Astrocyte (in vitro differentiated cells and primary cell): ENCODE measurements at places on chromosomes 2 and 18. TPM values are rescaled to one million over a fixed set of nuclear protein-coding genes. Genes with fewer than 3 reads are reported as not detected.

Gene CRYGA
- not detected in 2 replicates for total RNA-seq

Gene MATN3
- total RNA-seq = 11.4 and 13.3 TPM in 2 replicates

Gene ALPG
- 0.19 and 0.27 TPM in 2 replicates for total RNA-seq

GRCh38 chr2:100765481-100765880 is 54.5 kb upstream of the NPAS2 start:
- DNase-seq = no peak
- no peak overlapping the region for H3K27ac ChIP-seq
- peaks cover 22% of the 10 kb centered on the region for H3K4me1 ChIP-seq
- no peaks in the 10 kb centered on the region for H3K27me3 ChIP-seq
- H3K4me3 ChIP-seq = no peak overlapping the region
- H3K36me3 ChIP-seq = no peaks in the 10 kb centered on the region

Gene MPV17
- total RNA-seq = 54.0 and 55.7 TPM in 2 replicates

Gene ZC3H6
- 3.9 and 7.4 TPM in 2 replicates for total RNA-seq

- H3K36me3 ChIP-seq = no peaks in the 10 kb centered on the region
- H3K27me3 ChIP-seq = no peaks in the 10 kb centered on the region
- H3K27ac ChIP-seq = no peak overlapping the region
- no peak overlapping the region for H3K4me3 ChIP-seq
- peak; percentile 77 for DNase-seq
- H3K4me1 ChIP-seq = no peaks in the 10 kb centered on the region
Measured at GRCh38 chr18:36402765-36403396, 105.4 kb downstream of the FHOD3 start.

DNA sequence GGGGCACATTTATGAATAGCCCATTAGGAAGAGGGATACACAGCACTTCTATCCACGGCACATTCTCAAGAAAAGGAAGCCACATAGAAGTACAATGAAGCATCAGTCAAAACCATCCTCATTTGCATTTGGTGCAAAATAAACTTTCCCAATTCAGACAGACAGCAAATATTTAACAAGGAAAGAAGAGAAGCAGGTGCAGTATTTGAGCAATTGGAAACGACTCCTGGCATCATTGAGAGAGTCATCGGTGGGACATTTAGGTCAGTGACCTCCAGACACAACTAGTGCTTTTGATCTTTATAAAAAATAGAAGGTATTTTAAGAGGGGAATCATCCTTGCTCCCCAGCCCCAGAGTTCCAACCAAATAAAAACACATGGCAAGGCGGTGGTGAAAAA is 118.0 kb downstream of the MREG start:
- no peaks in the 10 kb centered on the region for H3K4me1 ChIP-seq
- H3K27ac ChIP-seq = no peak overlapping the region
- H3K36me3 ChIP-seq = no peaks in the 10 kb centered on the region

GRCh38 chr2:102226171-102226570 is 39.3 kb downstream of the IL1RL2 start:
- no peak overlapping the region for H3K4me3 ChIP-seq
- no peaks in the 10 kb centered on the region for H3K27me3 ChIP-seq
- H3K36me3 ChIP-seq = no peaks in the 10 kb centered on the region
- DNase-seq = no peak

- H3K4me1 ChIP-seq = no peaks in the 10 kb centered on the region
- no peak overlapping the region for H3K4me3 ChIP-seq
- no peaks in the 10 kb centered on the region for H3K27me3 ChIP-seq
- DNase-seq = no peak
Measured at GRCh38 chr2:2574401-2575180, 243.5 kb upstream of the MYT1L start.

Gene IL1RL2
- 0.43 TPM in 1 of 2 replicates, not detected in the other for total RNA-seq

Gene TFCP2L1
- total RNA-seq = 0.05 TPM in 1 of 2 replicates, not detected in the other

Gene PCBP1
- 194 and 205 TPM in 2 replicates for total RNA-seq

GRCh38 chr18:63140038-63140450 is 179.5 kb downstream of the BCL2 start:
- no peaks in the 10 kb centered on the region for H3K4me1 ChIP-seq
- H3K27me3 ChIP-seq = peaks cover 4% of the 10 kb centered on the region
- H3K4me3 ChIP-seq = no peak overlapping the region
- no peak overlapping the region for H3K27ac ChIP-seq
- DNase-seq = no peak
- no peaks in the 10 kb centered on the region for H3K36me3 ChIP-seq

GRCh38 chr18:63138436-63139340 is 180.9 kb downstream of the BCL2 start:
- H3K4me3 ChIP-seq = no peak overlapping the region
- H3K36me3 ChIP-seq = no peaks in the 10 kb centered on the region
- DNase-seq = no peak
- H3K4me1 ChIP-seq = no peaks in the 10 kb centered on the region
- no peak overlapping the region for H3K27ac ChIP-seq

GRCh38 chr2:167134381-167135072 is 246.2 kb downstream of the XIRP2 start:
- no peaks in the 10 kb centered on the region for H3K36me3 ChIP-seq
- peaks cover 14% of the 10 kb centered on the region for H3K4me1 ChIP-seq
- H3K4me3 ChIP-seq = no peak overlapping the region
- no peaks in the 10 kb centered on the region for H3K27me3 ChIP-seq

DNA sequence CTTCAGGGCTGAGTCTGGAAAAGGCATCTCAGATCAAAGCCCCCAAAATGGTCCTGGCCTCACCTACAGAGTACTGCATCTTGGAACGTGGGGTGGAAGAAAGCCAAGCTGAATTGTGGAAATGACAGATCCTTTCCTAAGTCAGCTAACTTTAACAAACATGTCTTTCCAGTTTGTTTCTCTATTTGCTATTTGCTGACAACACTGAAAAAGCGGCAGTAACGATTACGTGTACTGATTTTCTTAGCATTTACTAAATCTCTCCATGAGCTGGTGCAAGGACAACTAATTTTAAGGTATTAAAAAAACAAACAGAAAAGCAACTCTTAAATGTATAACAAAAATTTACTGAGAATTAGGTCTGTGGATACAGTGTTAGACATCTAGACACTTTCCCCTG is 1.1 kb downstream of the HIBCH start:
- H3K27me3 ChIP-seq = no peaks in the 10 kb centered on the region
- peak overlapping the region; percentile 98 for H3K4me3 ChIP-seq
- H3K4me1 ChIP-seq = peaks cover 10% of the 10 kb centered on the region

DNA sequence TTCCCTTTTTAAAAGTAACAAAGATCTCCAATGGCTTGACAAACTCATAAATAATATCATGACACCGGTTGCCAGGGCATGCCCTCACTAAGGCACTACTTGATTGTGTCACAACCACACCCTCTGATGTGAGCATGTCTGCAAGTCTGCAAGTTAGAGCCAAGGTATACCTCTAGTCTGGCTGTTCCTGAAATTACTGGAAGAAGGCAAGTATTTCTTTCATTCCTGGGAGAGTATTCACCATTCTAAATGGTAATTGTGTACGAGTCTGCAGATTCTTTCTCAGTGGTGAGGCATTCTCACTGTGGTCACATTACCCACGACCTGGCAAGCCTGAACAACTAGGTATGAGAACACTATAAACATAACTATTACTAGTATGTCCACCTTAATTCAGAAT is 25.7 kb upstream of the RNU4ATAC start:
- H3K27me3 ChIP-seq = no peaks in the 10 kb centered on the region
- no peak overlapping the region for H3K4me3 ChIP-seq
- H3K4me1 ChIP-seq = peaks cover 44% of the 10 kb centered on the region
- peak; percentile 99 for DNase-seq

DNA sequence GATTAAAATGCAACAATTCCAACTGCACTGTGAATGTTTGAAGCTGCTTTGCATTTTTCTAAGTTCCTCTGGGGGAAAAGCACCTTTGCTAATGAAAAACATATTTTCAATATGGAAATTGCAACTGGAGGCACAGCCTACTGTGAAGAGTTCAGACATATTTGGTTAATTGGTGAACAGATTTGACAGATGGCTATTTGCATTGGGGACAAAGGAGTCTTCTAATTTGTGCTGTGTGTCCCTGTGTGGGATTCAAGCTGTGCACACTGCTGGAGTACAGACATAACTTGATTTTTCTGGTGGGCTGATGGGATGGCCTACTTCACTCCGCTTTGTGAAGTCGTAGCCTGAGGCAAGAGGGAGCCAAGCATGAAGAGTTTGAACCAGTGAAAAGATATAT is 40.7 kb upstream of the ARHGAP25 start:
- no peak overlapping the region for H3K4me3 ChIP-seq
- H3K27me3 ChIP-seq = peaks cover 2% of the 10 kb centered on the region
- no peak overlapping the region for H3K27ac ChIP-seq
- no peaks in the 10 kb centered on the region for H3K4me1 ChIP-seq
- DNase-seq = no peak

DNA sequence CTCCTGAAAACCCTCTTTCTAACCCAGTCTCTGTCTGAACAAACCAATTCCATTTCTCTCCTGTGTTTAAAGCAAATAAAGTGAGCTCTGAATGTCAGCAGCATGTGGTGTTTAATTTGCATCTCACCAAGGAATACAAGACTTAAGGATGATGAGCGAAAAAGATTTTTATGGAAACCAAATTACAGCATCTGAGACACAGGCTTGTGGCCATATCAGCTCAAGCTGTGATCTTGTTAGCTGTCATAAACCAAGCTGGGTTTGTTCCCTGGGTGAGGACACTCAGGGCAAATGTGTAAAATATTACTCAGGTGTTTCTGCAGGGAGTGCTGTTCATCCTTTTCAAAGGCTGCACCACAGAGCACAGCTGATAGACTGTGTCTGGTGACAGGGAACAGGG is 129.3 kb upstream of the REV1 start:
- H3K4me1 ChIP-seq = no peaks in the 10 kb centered on the region
- no peaks in the 10 kb centered on the region for H3K27me3 ChIP-seq
- H3K36me3 ChIP-seq = no peaks in the 10 kb centered on the region

DNA sequence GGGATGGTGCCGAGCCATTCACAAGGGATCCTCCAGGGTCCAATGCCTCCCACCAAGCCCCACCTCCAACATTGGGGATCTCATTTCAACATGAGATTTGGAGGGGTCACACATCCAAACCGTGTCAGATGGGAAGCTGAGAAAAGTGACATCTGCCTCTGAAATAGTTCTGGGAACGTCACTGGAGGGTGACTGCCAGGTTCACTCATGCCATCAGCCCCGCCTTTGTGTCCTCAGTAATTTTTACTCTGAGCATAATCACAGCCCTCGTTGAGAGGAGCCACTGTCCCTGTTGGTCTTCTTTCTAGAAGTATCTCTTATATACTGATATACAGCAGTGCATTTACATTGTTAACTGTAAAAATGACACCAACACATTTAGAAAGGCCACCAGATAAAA is 67.4 kb downstream of the KLHL29 start:
- DNase-seq = no peak
- no peak overlapping the region for H3K4me3 ChIP-seq
- H3K27me3 ChIP-seq = peaks cover 4% of the 10 kb centered on the region
- H3K36me3 ChIP-seq = no peaks in the 10 kb centered on the region
- H3K4me1 ChIP-seq = peaks cover 11% of the 10 kb centered on the region
- no peak overlapping the region for H3K27ac ChIP-seq

GRCh38 chr2:233030-233429 is 30.8 kb downstream of the SH3YL1 start:
- no peaks in the 10 kb centered on the region for H3K27me3 ChIP-seq
- H3K27ac ChIP-seq = no peak overlapping the region
- no peaks in the 10 kb centered on the region for H3K36me3 ChIP-seq
- H3K4me1 ChIP-seq = no peaks in the 10 kb centered on the region

DNA sequence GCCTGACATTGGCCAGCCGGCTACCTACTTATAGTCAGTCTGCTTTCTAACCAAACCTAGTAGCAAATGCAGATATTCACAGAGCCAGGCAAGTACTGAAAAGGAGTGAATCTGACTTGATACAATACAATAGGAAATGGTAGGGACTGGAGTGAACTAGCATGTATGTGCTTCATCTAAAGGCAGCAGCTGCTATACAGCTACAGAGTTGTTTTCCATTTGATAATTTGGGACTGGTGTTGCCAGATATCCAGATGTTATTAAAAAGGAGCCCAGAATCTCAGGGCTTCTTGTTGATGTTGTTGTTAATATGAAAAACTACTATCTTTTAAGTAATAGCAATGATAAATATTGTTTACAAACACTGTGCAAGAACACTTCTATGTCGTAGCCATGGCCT is 159.4 kb downstream of the BABAM2 start:
- no peak for DNase-seq
- peaks cover 17% of the 10 kb centered on the region for H3K4me1 ChIP-seq
- H3K27ac ChIP-seq = no peak overlapping the region
- H3K27me3 ChIP-seq = no peaks in the 10 kb centered on the region
- H3K36me3 ChIP-seq = no peaks in the 10 kb centered on the region
- H3K4me3 ChIP-seq = no peak overlapping the region

GRCh38 chr2:38315707-38316333 is 61.3 kb downstream of the ATL2 start:
- no peaks in the 10 kb centered on the region for H3K27me3 ChIP-seq
- no peak overlapping the region for H3K27ac ChIP-seq
- no peaks in the 10 kb centered on the region for H3K4me1 ChIP-seq
- H3K36me3 ChIP-seq = peaks cover 20% of the 10 kb centered on the region

- H3K27ac ChIP-seq = no peak overlapping the region
- no peak for DNase-seq
- H3K27me3 ChIP-seq = no peaks in the 10 kb centered on the region
- H3K36me3 ChIP-seq = no peaks in the 10 kb centered on the region
- H3K4me1 ChIP-seq = no peaks in the 10 kb centered on the region
Measured at GRCh38 chr2:140013545-140014203, 1233.5 kb upstream of the NXPH2 start.

DNA sequence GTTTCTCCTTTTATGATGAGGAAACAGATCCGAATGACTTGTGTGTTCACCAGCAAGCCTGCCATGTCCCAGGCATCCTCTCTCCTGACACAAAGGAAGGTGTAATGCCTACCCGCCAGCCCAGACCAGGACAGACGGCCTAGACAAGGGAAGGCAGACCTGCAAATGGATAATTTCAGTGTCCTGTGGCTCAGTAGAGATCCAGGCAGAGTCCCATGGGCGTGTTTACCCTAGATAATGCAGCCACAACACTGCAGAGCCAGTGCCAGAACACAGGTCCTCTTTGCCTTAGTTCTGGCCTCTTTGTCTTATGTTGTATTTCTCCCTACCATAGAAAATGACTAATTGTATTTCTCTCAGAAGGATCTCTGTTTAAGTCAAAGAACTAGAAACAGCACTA is 12.7 kb downstream of the TRAPPC12 start:
- H3K27ac ChIP-seq = no peak overlapping the region
- H3K4me1 ChIP-seq = no peaks in the 10 kb centered on the region
- H3K4me3 ChIP-seq = no peak overlapping the region
- H3K36me3 ChIP-seq = peaks cover 9% of the 10 kb centered on the region

- DNase-seq = peak; percentile 68
- H3K27ac ChIP-seq = peak overlapping the region; percentile 29
- H3K27me3 ChIP-seq = no peaks in the 10 kb centered on the region
- H3K36me3 ChIP-seq = no peaks in the 10 kb centered on the region
- peaks cover 36% of the 10 kb centered on the region for H3K4me1 ChIP-seq
- H3K4me3 ChIP-seq = peak overlapping the region; percentile 28
Measured at GRCh38 chr2:152525277-152525838, 190.4 kb downstream of the FMNL2 start.

DNA sequence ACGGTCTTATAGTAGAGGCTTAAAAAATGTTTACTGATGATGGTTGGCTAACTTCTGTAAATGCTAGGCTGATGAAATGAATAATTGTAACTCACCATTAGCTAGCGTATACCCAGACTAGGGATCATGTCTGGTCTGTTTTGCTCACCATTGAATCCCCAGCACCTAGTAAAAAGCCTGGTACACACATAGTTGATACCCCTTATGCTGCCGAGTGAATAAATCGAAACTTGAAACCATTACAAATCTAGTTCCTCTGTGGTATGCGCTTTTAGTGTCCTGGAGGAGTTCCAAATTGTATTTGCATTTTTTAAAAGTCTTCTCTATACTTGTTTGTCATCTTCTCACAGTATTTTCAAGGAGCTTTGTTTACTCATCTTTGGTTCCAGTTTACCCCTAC is 1.3 kb downstream of the TAF1B start:
- no peak overlapping the region for H3K27ac ChIP-seq
- H3K4me3 ChIP-seq = peak overlapping the region; percentile 94
- peaks cover 28% of the 10 kb centered on the region for H3K4me1 ChIP-seq
- peaks cover 11% of the 10 kb centered on the region for H3K36me3 ChIP-seq
- DNase-seq = peak; percentile 39
